RKO (cell line): ENCODE measurements at places on chromosomes 2 and 18.

- peak; percentile 50 for DNase-seq
These were observed 966 bp downstream of the ADCY3 start for GRCh38 chr2:24919037-24919505.

DNA sequence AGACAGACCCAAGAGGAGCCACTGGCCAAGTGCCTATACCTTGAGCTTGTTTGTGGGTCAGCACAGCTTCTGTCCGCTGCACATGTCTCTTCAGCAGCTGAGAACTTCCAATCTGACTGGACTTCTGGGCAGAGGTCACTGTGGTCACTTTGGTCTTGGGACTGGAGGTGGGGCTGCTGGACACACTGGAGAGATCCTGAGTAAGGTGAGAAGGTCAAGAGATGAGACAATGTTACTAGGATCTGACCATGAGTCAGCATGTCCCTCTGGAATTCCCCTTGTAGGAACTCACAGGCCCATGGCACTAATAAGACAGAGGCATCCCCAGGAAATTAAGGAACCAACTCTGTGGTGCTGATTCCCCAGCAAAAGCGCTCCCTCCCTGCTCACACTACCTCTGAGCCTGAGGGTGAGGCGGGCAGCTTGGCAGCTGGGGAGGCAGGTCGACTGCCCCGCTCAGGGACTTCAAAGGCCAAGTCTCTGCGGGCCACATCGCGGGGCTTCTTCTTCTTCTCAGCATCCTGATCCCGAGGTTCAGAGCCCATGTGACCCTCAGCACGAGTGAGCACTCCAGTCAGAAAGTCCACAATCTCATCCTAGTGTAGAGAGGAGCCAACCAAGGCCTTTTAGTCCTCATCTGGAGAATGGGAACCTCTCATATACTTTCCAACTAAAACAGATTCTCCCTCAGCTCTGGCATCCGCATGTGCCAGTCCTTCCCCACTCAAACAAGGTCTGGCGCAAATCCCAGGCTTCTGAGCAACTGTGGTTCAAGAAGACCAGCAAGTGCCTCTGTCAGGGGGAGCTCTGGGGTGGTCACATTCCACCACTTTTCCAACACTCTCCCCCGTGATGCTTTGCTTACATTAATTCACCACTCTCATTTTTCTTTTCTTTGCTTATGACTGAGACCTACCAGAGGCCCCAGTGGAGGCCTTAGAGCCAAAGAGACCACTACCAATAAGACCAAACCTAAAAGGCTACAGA, 29.4 kb downstream of the KANSL3 start:
- no peak for DNase-seq

- DNase-seq: no peak
These were observed 9.7 kb downstream of the SPP2 start for GRCh38 chr2:234060236-234060635.

DNA sequence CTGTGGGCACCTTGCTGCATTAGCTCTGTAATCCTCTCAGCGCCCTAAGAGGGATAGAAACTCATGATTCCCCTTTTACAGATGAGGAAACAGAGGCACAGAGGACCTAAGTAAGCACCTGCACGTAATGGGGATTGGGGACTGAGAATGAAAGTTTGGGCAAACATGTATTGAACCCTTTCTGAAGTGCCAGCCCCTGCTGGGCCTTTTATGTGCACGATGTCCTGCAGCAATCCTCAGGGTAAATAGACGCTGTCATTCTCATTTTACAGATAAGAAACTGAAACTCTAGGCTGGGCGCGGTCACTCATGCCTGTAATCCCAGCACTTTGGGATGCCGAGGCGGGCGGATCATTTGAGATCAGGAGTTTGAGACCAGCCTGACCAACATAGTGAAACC, 117.4 kb downstream of the STPG4 start:
- no peak for DNase-seq

DNA sequence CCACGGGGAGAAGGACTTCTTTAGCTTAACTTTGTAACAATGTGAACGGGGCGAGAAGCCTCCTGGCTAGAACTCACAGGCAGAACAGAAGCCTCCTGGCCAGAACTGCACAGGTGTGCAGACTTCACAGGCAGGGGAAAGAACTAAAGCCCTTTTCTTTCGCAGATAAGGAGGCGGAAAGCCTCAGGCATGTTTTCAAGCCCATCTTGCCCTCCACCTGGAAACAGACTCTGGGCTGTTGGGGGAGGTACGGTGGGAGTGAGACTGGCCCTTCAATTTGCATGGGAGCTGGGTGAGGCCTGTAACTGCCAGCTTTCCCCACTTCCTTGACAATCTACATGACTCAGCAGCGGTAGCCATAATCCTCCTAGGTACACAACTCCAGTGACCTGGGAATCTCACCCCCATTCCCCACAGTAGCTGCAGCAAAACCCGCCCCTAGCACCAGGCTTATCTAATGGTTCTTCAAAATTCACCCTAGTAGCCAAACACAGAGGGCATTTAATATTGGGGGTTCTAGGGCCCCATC, 22.9 kb upstream of the ABCA12 start:
- DNase-seq: no peak

DNA sequence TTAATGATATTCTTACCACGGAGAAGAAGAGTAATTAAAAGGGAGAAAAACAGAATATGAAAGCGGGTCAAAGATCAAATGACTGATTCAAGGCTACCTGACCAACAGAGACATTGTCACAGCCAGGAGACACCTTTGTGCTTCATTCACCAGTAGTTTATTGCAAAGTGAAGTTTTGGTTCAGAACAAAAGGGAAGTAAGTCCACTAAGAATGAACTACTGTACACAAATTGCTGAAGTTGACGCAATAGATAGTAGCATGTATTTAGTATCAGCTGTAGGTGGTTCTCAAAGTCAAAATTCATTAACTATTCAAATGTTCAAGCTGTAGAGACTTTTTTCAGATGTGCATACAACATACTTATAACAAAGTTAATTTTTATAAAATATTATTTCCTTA, 64.7 kb upstream of the COX7A2L start:
- DNase-seq: no peak

- DNase-seq: no peak
These were observed 280.4 kb downstream of the PTPRM start for GRCh38 chr18:7847357-7848053.

- no peak for DNase-seq
These were observed 61.4 kb upstream of the TUBA3E start for GRCh38 chr2:130259594-130259993.

DNA sequence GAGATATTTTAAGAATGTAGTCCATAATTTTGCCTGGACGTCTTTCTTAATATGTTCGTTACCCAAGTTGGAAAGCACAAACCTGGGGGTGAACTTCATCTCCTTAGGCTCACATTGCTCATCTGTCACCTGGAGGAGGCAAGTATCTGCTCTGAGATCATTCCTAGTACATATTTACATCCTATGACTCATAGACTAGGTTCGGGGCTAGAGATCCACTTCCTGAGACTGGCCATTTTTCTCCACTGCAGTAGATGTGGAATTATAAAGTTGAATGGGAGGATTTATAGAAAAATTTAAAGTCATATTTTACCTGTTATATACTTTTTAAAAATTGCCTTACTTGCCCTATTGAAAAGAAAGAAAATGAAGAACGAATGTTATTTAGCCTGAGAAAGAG, 77.5 kb upstream of the PROKR1 start:
- peak; percentile 48 for DNase-seq

DNA sequence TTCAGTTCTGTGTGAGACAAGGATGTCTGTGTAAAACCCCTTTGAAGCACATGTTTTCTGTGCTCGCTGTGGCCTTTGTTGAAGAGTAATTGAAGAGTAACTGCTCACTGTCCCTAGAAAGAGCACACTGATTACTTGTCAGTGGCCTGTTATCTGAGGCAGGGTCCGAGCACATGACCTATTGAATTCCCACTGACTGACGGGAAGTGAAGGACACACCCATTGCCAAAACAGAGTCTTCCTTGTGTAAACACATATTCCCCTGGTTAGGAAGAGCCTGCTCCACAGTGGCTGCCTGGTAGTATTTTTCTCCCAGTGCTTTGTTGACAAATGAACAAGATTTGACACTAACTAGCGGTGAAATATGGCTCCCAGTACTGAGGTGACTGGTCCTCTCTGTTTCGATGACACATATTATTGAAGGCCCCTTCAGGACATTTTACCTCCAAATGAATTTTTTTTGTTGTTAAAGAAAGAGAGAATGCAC, 148.5 kb upstream of the GYPC start:
- DNase-seq: no peak

GRCh38 chr2:234257859-234258561, 207.5 kb downstream of the SPP2 start:
- peak; percentile 94 for DNase-seq

DNA sequence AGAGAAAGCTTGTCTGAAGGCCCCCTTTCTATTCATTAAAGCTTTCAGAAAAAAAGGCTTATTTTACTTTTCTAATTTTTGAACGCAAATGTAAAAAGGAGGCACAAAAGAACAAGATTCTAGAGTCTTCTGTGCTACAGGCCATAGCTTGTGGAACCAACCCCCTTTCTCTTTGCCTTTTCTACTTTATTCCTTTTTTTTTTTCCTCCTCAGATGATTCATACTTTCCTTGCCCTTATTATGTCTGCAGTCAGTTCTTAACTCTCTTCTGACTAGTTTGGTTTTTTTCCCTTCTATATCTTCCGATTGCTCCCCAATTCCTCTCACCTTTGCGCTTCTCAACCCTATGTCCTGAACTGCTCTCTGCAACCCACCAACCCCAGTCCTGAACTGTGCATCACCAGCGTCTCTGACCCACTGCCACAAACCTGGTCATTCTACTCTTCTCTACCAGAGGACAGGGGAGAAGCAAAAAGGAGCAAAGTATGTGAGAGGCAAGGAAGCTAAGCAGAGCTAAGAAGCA, 56.9 kb upstream of the WIPF1 start:
- no peak for DNase-seq

GRCh38 chr2:6181926-6182325, 489.7 kb downstream of the SOX11 start:
- DNase-seq: no peak

DNA sequence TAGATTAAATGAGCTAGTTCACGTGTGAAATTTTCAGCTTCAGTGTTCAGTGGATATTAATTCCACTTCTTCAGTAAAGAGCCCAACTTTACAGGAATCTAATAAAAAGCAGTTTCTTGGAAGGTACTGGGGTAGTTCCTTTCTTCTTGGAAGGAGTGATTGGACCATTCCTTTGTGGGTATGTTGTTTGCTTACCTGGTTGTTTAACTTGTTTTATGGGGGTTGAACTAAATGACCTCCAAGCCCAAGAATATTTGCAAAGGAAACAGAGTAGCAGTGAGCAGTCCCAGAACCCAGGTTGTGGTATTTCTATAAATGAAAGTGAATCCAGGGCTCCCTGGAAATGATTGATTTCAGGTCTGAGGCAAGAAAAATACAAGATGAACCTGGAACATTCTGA, 31.4 kb downstream of the KCNJ13 start:
- no peak for DNase-seq

DNA sequence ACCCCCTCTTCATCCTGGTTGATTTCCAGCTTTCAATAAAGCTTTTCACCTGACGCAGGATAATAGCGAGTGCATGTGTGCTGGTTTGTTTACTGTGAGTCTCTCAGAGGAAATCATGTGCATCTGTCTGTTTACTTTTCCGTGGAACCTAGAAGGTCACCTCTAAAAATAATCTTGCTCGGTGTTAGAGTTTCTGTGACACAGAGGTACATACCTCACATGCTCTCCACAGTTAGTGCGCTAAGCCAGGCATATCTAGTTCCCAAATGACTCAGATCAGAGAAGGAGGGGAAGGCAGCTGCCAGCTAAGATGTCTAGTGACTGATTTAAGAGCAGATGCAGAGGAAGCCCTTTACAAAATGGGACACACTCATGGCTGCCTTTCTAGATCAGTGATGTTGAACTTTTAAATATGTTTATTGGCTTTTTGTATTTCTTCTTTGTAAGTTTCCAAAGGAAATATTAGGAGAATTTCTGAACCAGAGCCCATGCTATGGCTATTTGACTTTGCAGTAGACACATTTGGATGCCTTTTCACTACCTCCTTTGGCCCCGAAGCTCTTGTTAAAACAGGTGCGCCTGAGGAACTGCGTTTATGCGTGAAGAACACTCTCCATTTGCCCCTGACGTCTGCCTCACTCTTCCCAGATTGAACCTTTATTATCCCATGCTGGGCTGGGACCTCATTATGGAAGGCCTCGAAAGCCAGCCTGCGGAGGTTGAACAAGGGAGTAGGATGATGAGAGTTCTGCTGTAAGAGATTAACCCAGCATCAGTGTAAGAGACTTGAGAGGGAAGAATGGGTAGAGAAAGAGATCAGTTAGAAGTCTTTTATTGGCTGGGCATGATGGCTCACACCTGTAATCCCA, 145.6 kb downstream of the FAM161A start:
- peak; percentile 75 for DNase-seq

DNA sequence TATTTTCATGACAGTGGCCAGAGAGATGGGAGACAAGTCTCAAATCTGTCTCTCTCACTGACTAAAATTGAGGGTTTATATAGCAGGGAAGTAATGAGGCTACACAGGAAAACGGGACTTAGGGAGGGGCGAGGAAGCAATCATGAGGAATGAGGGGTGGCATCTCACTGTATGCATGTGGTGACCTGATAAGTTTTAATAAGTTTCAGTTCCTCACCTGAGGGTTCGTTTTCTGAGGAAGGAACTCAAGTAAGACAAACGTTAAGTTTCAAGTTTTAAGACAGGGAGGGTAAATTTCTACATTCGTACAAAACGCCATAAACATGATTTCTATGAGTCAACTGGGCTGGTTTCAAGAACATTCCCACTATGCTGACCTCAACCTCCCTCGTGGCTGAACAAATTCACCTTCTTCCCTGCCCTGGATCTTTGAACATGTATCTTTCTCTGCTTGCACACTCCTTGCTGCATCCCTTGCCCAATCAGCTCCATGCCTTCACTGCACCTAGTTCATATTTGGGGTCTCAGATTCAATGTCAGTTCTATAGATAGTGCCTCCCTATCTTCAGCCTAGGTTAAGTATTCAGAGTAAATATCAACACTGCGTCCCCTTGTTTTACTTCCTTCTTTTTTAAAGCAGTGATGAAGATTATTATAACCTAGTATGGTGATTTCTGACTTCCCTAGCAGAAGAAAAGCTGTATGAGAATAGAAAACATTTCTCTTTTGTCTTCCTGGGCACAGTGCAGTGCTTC, 53.3 kb upstream of the CNTNAP5 start:
- DNase-seq: no peak

DNA sequence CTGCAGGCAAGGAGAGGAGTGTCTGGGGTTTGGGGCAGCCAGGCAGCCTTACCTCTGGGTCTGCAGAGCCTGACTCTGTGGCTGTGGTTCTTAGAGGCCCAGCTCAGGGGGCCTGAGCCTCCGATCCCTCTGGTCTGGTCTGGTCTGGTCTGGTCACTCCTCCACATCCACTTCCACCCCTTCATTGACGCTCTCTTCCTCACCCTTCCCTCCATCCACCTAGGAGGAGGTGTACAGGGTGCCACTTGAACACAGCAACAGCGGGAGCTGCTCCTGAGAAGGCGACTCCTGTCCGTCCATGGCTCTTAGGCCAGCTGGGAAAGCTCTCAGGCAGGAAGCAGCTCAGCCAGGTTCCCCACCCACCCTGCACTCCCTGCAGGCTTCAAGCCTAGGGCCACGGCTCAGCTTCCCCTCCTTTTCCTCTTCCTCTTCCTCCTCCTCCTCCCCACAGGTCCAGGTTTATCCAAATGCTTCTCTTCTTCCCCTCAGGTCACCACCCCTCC, 16.9 kb downstream of the GPR55 start:
- DNase-seq: no peak
